ENCODE measurements at places on chromosomes 1 and 21. TPM values are rescaled to one million over a fixed set of nuclear protein-coding genes. Genes with fewer than 3 reads are reported as not detected.

FAM151A gene
- polyA plus RNA-seq: 0.21 TPM

- DNase-seq: no peak
- no peak overlapping the region for H3K4me3 ChIP-seq
- H3K4me1 ChIP-seq: no peaks in the 10 kb centered on the region
- H3K36me3 ChIP-seq: no peaks in the 10 kb centered on the region
- H3K27ac ChIP-seq: no peak overlapping the region
- no peaks in the 10 kb centered on the region for H3K27me3 ChIP-seq
Observed at GRCh38 chr1:66679140-66679539, 73.1 kb upstream of the DYNLT5 start.

- no peak overlapping the region for H3K4me3 ChIP-seq
- H3K27me3 ChIP-seq: no peaks in the 10 kb centered on the region
- no peak overlapping the region for H3K27ac ChIP-seq
- no peak for DNase-seq
Observed at GRCh38 chr1:28551381-28551780, 1.5 kb upstream of the TRNAU1AP start.

- no peak for DNase-seq
- H3K4me1 ChIP-seq: no peaks in the 10 kb centered on the region
- H3K27me3 ChIP-seq: no peaks in the 10 kb centered on the region
- no peaks in the 10 kb centered on the region for H3K36me3 ChIP-seq
- no peak overlapping the region for H3K27ac ChIP-seq
Observed at GRCh38 chr1:94597701-94598100, 56.1 kb upstream of the F3 start.

- H3K27me3 ChIP-seq: no peaks in the 10 kb centered on the region
- no peak overlapping the region for H3K27ac ChIP-seq
- DNase-seq: no peak
- peaks cover 6% of the 10 kb centered on the region for H3K4me1 ChIP-seq
Observed at GRCh38 chr1:16119926-16120325, 35.9 kb downstream of the EPHA2 start.

GRCh38 chr1:203428981-203429599, 46.5 kb upstream of the PRELP start:
- no peaks in the 10 kb centered on the region for H3K27me3 ChIP-seq
- no peak for DNase-seq
- H3K27ac ChIP-seq: no peak overlapping the region
- H3K4me1 ChIP-seq: no peaks in the 10 kb centered on the region
- H3K36me3 ChIP-seq: no peaks in the 10 kb centered on the region

C1orf116 gene
- 11.7 TPM for polyA plus RNA-seq

DNA sequence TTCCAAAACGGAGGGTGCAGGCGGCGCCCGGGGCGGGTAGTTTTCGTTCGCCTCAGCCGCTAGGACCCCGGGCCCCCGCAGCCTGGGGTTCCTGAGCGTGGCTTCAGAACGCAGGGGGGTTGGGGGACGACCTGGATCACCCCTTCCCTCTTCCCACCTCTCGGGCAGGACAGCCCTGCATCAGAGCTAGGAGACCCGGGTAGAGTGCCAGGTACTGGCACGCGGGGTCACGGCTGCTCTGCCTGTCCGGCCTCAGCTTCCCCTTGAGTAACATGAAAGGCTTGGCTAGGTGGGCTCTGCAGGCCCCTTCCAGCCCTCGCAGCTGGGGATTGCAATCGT, 484 bp downstream of the DFFB start:
- no peaks in the 10 kb centered on the region for H3K36me3 ChIP-seq
- peak overlapping the region; percentile 76 for H3K27ac ChIP-seq
- no peak for DNase-seq
- no peaks in the 10 kb centered on the region for H3K27me3 ChIP-seq
- peaks cover 13% of the 10 kb centered on the region for H3K4me1 ChIP-seq
- peak overlapping the region; percentile 95 for H3K4me3 ChIP-seq

C1orf87 gene
- polyA plus RNA-seq: 0.02 TPM

RNU1-2 gene
- not detected for polyA plus RNA-seq

SRSF10 gene
- polyA plus RNA-seq: 78.8 TPM

GJB3 gene
- 0.15 TPM for polyA plus RNA-seq

- H3K27ac ChIP-seq: no peak overlapping the region
- no peak overlapping the region for H3K4me3 ChIP-seq
- no peaks in the 10 kb centered on the region for H3K36me3 ChIP-seq
- H3K27me3 ChIP-seq: no peaks in the 10 kb centered on the region
- H3K4me1 ChIP-seq: peaks cover 7% of the 10 kb centered on the region
- DNase-seq: no peak
Observed at GRCh38 chr1:218383051-218383450, 37.9 kb downstream of the TGFB2 start.

GRCh38 chr1:232793944-232794343, 11.3 kb upstream of the MAP10 start:
- no peak for DNase-seq
- no peaks in the 10 kb centered on the region for H3K36me3 ChIP-seq
- H3K4me1 ChIP-seq: no peaks in the 10 kb centered on the region
- H3K4me3 ChIP-seq: no peak overlapping the region

DNA sequence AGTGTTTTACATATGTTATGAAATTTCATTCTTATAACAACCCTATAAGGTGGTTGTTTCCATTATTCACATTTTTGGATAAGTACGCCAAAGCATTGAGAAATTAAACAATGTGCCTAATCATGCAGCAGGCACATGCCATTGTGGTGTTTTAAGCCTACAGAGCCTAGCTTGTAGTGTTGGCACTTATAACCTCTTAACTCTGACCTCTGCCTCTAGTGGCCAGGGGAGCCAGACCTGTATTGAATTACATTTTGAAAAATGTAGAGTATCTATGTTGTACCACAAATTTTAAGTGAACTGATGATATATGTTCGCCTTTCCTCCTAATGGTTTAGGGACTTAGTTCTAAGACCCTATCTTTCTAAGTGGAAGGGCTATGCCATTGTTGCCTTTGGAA, 61.0 kb downstream of the KCNK2 start:
- H3K27ac ChIP-seq: no peak overlapping the region
- no peak overlapping the region for H3K4me3 ChIP-seq
- no peaks in the 10 kb centered on the region for H3K36me3 ChIP-seq
- DNase-seq: no peak
- H3K4me1 ChIP-seq: no peaks in the 10 kb centered on the region

GRCh38 chr1:10867914-10868598, 71.6 kb upstream of the CASZ1 start:
- H3K36me3 ChIP-seq: no peaks in the 10 kb centered on the region
- H3K27ac ChIP-seq: no peak overlapping the region
- no peak for DNase-seq
- H3K4me1 ChIP-seq: no peaks in the 10 kb centered on the region

- H3K4me1 ChIP-seq: peaks cover 7% of the 10 kb centered on the region
- no peak overlapping the region for H3K4me3 ChIP-seq
- DNase-seq: no peak
- no peak overlapping the region for H3K27ac ChIP-seq
- no peaks in the 10 kb centered on the region for H3K36me3 ChIP-seq
Observed at GRCh38 chr1:211340622-211341507, 14.2 kb downstream of the TRAF5 start.

DNA sequence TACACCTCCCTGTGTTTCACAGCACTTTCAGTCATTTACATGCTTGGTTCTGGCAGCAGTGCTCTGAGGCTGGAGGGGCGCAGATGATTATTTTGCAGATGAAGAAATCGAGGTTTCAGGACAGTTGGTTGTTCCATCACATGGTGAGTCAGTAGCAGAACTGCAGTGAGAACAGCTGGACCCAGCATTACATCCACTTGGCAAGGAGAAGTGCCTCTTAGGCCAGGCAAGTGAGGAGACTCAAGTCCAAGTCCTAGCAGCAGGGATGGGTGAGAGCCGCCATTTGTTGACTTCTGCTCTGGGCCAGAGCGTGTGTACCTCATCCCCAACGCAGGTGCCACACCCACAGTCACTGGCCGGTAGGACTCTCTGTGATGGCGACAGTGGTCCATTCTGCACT, 26.8 kb upstream of the EPHA8 start:
- no peak overlapping the region for H3K27ac ChIP-seq
- no peak for DNase-seq
- H3K36me3 ChIP-seq: no peaks in the 10 kb centered on the region
- peaks cover 28% of the 10 kb centered on the region for H3K4me1 ChIP-seq
- H3K27me3 ChIP-seq: no peaks in the 10 kb centered on the region
- no peak overlapping the region for H3K4me3 ChIP-seq

- peaks cover 22% of the 10 kb centered on the region for H3K4me1 ChIP-seq
- H3K4me3 ChIP-seq: no peak overlapping the region
- no peak for DNase-seq
- H3K36me3 ChIP-seq: peaks cover 33% of the 10 kb centered on the region
- no peaks in the 10 kb centered on the region for H3K27me3 ChIP-seq
Observed at GRCh38 chr1:108695535-108695934, 3.4 kb downstream of the PRPF38B start.

DNA sequence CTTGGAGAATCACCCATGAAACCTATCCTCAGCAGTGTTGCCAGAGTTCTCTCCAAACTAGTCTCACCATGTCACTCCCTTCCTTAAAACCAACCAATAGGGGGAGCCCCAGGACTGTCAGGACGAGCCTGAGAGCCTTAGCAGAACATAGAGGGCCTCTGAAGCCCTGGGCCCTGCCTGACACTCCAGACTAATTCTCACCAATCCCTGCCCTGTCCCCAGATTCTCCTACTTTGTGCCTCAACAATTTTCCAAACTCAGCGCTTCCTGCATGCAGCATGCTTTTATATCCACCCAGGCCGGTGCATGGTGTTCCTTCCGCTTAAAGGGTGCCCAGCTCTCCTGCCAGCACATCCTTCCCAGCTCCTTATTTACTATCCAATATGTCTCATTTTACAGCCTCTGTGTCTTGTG, 42.7 kb downstream of the HSD3B1 start:
- H3K27ac ChIP-seq: no peak overlapping the region
- no peaks in the 10 kb centered on the region for H3K27me3 ChIP-seq
- DNase-seq: peak; percentile 51
- H3K36me3 ChIP-seq: no peaks in the 10 kb centered on the region
- H3K4me3 ChIP-seq: no peak overlapping the region
- peaks cover 25% of the 10 kb centered on the region for H3K4me1 ChIP-seq

AMIGO1 gene
- polyA plus RNA-seq: 1.6 TPM

DNA sequence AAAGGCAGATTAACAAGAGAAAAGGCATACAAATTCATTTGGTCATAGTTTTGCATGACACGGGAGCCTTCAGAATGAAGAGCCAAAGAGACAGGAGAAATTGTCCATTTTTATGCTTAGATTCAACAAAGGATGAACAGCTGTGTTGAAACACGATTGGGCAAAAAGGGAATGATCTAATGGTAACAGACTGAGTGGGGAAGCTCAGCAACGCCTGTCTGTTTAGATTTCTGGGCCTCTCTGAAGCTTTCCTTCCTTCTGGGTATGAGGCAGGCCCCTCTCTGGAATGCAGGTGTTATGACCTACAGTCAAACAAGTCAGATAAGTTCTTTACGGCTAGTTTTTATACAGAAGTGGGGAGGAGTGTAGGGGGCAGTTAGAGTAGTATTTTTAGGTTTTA, 154.6 kb downstream of the RGS7 start:
- no peak for DNase-seq
- peaks cover 4% of the 10 kb centered on the region for H3K4me1 ChIP-seq
- H3K27ac ChIP-seq: no peak overlapping the region
- H3K4me3 ChIP-seq: no peak overlapping the region

DNA sequence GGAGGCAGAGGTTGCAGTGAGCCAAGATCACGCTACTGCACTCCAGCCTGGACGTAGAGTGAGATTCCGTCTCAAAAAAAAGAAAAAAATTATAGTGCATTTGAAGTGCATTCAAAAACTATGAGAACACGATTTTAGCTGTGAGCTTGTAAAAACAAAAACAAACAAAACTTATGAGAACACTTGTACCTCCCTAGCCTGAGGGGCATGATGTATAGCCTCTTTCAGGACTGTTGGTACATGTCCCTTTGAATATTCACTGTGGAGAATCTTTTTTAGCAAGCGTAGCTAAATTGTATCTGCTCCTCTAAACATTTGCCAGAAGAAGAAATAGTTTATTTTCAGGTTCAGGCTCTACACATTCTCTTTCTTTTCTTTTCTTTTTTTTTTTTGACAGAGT, 9.5 kb upstream of the DEGS1 start:
- no peaks in the 10 kb centered on the region for H3K27me3 ChIP-seq
- H3K36me3 ChIP-seq: no peaks in the 10 kb centered on the region
- H3K4me1 ChIP-seq: no peaks in the 10 kb centered on the region

DNA sequence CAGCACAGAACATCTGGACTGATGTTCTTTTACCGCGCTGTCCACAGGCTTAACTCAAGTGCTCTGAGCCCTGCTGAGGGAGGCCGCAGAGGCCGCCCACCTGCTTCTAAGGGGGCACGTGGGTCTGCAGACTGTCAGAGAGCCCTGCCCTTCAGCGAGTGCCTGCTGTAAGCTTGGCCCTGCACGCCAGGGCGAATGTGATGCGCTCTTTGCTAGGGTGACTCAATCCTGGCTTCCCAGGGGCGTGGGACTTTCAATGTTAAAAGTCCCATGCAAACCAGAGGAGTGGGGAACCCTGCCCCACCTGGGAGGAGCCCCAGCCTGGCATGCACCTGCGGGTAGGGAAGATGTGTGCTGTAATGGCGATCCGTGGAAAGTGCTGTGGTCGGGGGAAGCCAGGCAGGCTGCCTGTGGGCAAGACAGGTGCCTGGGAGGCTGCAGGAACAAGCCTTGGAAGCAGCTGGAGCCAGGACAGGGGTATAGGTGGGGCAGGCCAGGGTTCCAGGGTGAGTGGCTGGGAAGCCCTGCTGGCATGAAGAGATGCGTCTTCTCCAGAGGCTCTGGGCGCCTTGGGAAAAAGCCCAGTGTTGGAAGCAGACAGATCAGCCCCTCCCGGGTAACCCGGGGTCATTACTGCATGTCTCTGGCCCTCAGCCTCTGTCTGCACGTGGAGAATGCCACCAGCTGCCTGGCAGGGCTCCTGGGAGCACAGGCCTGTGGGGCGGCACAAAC, 594 bp upstream of the PANK4 start:
- no peaks in the 10 kb centered on the region for H3K36me3 ChIP-seq
- no peak for DNase-seq
- H3K27ac ChIP-seq: no peak overlapping the region
- H3K4me1 ChIP-seq: peaks cover 23% of the 10 kb centered on the region

- no peak for DNase-seq
- H3K4me3 ChIP-seq: no peak overlapping the region
- no peaks in the 10 kb centered on the region for H3K4me1 ChIP-seq
- H3K27me3 ChIP-seq: no peaks in the 10 kb centered on the region
- H3K27ac ChIP-seq: no peak overlapping the region
Observed at GRCh38 chr1:11132563-11133293, 33.1 kb upstream of the EXOSC10 start.

- H3K27me3 ChIP-seq: no peaks in the 10 kb centered on the region
- H3K4me1 ChIP-seq: no peaks in the 10 kb centered on the region
- H3K36me3 ChIP-seq: no peaks in the 10 kb centered on the region
- no peak for DNase-seq
- no peak overlapping the region for H3K4me3 ChIP-seq
Observed at GRCh38 chr1:51189421-51190073, 46.5 kb upstream of the RNF11 start.

GRCh38 chr1:226677027-226678020, 61.8 kb downstream of the ITPKB start:
- peak; percentile 45 for DNase-seq
- no peaks in the 10 kb centered on the region for H3K27me3 ChIP-seq
- H3K36me3 ChIP-seq: no peaks in the 10 kb centered on the region
- no peak overlapping the region for H3K4me3 ChIP-seq

All from pancreas (tissue), 10 donors.